ENCODE measurements at places on chromosomes 1 and 21. TPM values are rescaled to one million over a fixed set of nuclear protein-coding genes. Genes with fewer than 3 reads are reported as not detected.

Gene RNU1-3
- total RNA-seq = under 0.01 TPM

DNA sequence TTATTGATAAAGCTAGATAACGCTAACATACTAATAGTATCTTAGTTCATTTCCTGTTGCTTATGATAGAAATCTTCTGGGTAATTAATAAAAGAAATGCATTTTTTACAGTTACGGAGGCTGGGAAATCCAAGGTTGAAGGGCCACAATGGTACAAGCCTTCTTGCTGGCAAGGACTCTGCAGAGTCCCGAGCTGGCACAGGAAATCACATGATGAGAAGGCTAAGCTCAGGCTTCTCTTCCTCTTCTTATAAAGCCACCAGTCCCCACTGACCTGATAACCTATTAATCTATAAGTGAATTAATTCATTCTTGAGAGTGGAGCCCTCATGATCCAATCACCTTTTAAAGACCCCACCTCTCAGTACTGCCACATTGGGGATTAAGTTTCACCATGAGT lies 82.6 kb downstream of the GPR161 start:
- no peak for DNase-seq

GRCh38 chr1:160346958-160347357 lies 3.8 kb downstream of the NCSTN start:
- DNase-seq = no peak

- no peak for DNase-seq
Observed at GRCh38 chr1:63548877-63549276, 25.6 kb downstream of the EFCAB7 start.

DNA sequence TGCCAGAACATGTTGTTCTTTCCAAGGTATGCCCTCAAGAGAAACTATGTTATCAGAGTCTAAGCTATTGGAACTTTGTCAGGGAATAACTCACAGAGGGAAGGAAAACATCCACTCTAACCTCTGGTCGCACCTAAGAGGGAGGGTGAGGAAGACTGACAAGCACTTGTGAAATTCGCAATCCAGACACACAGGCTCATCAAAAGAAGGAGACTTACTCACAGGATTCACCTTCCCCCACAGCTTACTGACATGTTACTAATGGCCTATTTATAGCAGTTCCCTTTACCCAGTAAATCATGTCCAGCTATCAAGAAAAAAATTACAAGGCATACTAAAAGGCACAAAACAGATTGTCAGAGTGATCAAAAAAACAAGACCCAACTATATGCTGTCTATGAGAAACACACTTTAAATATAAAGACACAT lies 36.9 kb downstream of the WDR64 start:
- peak; percentile 22 for DNase-seq

Gene TRPM2
- 0.08 TPM for total RNA-seq

DNA sequence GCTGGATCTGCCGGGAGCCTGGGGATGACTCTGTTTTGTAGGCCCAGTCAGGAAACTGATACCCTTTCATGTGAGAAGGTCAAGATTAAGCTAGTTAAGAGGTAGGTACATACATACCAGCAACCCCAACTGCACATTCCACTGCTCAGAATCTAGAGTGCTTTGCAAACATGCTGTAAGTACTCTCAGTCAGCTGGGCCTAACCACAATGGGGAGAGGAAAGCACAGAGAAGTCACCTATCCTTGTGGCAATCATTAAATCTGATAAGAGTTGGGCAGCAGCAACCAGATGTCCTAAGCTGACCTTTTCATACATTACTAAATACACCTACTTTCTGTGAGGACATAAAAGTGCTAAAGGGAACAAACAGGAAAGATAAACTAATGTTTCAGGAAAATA lies 2.5 kb downstream of the ETV3 start:
- DNase-seq = no peak

DNA sequence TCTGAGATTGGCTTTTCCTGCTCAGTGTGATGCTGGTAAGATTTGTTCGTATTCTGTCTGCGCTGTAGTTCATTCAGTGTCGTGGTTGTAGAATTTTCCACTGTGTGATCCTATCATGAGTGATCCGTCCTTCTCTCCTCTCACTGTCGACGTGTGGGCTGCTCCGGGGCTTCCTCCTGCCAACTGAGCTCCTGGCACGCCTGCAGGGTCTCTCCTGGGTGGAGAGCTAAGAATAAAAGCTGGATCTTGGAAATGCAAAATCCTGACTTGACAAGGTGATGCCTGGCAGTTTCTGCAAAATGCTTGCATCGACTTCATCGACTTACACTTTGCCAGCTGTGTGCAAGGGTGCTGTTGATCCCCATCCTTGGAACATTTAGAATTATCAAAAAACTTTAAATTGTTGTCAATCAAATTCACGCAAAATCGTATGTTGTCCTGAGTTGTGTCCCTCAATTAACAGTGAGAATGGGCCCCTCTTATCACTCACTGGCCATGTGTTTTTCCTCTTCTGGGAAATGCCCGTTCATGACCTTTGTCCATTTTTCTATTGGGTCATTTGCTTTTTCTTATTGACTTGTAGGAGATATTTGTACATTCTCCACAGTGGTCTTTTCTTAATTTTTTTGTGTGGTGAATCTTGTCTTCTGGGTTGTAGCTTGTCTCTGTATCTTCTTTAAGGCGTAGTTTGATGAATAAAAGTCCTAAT lies 125.5 kb downstream of the CRYAA start:
- no peak for DNase-seq

GRCh38 chr1:71650119-71650518 lies 569.3 kb upstream of the ZRANB2 start:
- peak; percentile 70 for DNase-seq

- DNase-seq = peak; percentile 57
Observed at GRCh38 chr1:235597867-235598553, 51.6 kb downstream of the GNG4 start.

Gene PLA2G2A
- 0.27 TPM for total RNA-seq

GRCh38 chr1:67942274-67942673 lies 108.2 kb downstream of the DIRAS3 start:
- DNase-seq = peak; percentile 66

- no peak for DNase-seq
Observed at GRCh38 chr1:239633432-239633831, 247.1 kb downstream of the CHRM3 start.

GRCh38 chr1:210260096-210260495 lies 27.5 kb downstream of the SERTAD4 start:
- DNase-seq = peak; percentile 29

Gene CDC42BPA
- total RNA-seq = 82.5 TPM

Gene FCER1A
- not detected for total RNA-seq

Gene TIE1
- total RNA-seq = 0.81 TPM

- DNase-seq = no peak
Observed at GRCh38 chr1:244712669-244713068, 59.7 kb downstream of the DESI2 start.

DNA sequence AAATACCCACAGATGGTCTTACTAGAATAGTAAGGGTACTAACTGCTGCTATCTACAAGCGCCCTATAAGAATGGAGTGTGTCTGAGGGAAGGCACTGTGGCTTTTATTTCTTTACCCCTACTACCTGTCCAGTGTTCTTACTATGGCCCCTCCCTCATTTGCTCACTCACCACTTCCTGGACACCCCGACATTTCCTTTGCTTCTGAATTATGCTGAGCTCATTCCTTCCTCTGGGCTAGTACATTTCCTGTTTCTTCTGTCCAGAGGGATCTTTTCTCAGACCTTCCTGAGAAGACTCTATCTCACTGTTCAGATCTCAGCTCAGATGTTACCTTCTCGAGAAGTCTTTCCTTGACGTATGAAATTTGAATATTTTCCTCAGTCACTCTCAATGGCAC lies 192.1 kb upstream of the DAB1 start:
- DNase-seq = no peak

DNA sequence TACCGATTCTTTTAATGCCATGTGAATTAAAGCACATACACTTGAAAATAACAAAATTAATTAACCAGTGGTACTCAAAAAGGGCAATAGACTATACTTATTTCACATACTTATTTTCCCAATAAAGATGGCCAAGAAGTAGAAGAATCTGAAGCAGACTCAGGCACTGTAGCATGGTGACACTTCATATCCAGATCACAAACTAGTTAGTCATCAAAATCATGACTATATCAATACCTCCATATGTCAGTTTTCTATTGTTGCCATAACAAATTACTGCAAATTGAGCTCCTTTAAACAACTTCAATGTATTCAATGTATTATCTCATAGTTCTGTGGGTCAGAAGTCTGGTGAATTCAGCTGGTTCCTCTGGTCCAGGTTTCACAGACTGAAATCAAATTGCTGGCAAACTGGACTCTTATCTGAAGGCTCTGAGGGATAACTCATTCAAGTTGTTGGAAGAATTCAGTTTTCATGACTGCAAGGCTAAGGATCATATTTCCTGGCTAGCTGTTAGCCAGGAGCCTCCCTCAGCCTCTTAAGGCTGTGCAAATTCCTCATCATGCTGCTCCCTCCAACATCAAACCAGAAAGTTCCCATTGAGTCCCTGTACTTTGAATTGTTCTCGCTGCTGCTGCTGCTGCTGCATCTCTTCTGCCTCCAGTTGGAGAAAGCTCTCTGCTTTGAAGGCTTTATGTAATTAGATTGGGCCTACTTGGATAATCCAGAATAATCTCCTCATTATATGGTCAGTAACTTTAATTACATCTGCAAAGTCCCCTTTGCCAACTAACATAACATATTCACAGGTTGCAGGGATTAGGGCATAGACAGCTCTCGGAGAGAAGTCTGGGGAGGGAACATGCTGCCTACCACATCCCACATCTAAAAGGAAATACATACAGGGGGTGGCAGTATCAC lies 91.5 kb downstream of the MRPL39 start:
- DNase-seq = peak; percentile 63

Gene LRRC7
- not detected for total RNA-seq
